Daoy (cell line): ENCODE measurements at places on chromosomes 2 and 18.

GRCh38 chr2:15919716-15920434, 20.5 kb upstream of the MYCN start:
- peak; percentile 51 for DNase-seq

- no peak for DNase-seq
Observed at GRCh38 chr2:230946429-230947234, 21.6 kb upstream of the GPR55 start.

DNA sequence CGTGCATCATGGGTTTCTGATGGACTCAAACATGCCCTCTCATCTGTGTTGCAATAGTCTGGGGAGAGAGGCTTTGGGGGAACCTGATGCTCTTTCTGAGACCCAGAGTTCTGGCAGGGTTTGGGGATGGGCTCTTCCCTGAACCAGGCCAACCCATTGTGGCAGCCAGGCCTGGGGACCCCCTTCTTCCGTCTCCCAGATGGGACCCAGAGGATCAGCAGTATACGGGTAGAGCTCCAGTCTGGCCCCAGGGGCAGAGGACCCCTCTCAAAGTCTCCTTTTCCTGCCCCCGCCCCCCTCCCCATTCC, 333.7 kb downstream of the DYSF start:
- DNase-seq, result no peak

DNA sequence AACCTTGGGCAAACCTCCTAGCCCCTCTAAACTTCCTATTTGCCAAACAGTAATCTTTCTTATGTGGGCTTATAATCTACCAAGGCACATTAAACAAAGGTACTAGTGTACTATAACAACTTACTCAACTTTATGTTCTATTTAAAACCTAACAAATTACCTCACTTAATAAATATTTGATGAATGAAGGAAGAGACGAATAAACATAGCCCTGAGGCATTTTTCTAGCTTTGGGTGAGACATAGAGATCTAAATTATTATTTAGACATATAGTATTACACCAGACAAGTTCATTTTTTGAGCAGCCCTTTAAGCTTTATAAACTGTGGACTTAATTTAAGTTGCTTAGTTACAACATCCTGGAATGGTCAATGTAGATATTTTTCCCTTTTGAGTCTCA, 104.6 kb downstream of the UNC80 start:
- no peak for DNase-seq

- no peak for DNase-seq
Observed at GRCh38 chr18:7766346-7766745, 199.2 kb downstream of the PTPRM start.

DNA sequence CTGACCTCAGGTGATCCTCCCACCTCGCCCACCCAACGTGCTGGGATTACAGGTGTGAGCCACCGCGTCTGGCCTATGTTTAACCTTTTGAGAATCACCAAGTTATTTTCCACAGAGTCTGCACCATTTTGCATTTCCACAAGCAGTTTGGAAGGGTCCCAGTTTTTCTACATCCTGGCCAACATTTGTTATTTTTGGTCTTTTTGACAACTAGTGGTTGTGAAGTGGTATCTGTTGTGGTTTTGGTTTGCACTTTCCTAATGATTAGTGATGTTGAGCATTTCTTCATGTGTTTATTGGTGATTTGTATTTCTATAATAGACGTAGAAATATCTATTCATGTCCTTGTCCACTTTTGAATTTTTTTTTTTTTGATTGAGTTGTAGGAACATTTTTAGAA, 67.9 kb downstream of the BIRC6 start:
- DNase-seq, result no peak

DNA sequence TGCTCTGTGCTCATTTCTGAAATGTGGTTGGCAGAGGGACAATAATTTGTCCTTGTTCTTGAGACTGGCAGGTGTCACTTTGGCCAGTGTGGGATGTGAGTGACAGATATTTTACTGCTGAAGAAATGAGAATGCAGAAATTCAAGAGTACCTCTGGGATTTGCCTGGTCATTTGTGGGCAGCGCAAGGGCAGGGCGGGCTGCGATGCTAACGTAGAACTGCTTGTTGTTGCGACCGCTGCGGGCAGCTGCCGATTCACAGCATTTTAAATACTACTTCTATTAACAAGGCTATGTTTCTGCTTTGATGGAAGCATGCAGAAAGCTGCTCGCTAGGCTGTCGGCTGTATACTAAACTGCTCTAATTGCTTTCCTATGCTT, 268.6 kb downstream of the FIGN start:
- no peak for DNase-seq

DNA sequence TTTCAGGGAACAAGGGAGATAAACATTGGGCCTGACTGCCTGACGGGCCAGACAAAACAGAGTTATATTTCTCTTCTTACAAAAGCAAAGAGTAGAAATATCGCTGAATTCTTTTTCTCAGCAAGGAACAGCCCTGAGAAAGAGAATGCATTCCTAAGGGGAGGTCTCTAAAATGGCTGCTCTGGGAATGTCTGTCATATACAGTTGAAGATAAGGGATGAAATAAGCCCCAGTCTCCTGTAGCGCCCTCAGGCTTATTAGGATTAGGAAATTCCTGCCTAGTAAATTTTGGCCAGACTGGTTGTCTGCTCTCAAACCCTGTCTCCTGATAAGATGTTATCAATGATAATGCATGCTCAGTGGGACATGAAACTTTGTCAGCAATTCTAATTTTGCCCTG, 134.9 kb upstream of the CNTNAP5 start:
- no peak for DNase-seq

DNA sequence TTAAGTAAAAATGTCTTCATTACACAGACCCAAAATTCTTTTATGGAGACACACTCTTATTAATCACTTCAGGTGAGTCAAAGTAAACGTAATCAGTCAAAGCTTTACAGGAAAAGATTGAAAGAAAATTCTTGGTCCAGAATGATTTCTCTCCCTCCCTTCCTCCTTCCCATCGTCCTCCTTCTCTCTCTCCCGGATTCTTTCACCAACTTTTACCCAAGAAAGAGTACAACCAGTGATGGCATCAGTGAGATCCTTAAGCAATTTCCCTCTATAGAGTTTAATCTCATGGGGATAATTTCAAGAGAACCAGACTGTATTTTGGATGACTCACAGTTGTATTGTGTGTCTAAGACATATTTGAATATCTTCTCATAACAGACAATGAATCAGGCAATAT, 258.1 kb downstream of the ALK start:
- peak; percentile 5 for DNase-seq

GRCh38 chr18:36328385-36328858, 30.9 kb downstream of the FHOD3 start:
- DNase-seq, result no peak

GRCh38 chr2:24285484-24286152, 74.7 kb downstream of the ITSN2 start:
- no peak for DNase-seq

- DNase-seq, result no peak
Observed at GRCh38 chr2:138730497-138731030, 49.6 kb downstream of the NXPH2 start.

DNA sequence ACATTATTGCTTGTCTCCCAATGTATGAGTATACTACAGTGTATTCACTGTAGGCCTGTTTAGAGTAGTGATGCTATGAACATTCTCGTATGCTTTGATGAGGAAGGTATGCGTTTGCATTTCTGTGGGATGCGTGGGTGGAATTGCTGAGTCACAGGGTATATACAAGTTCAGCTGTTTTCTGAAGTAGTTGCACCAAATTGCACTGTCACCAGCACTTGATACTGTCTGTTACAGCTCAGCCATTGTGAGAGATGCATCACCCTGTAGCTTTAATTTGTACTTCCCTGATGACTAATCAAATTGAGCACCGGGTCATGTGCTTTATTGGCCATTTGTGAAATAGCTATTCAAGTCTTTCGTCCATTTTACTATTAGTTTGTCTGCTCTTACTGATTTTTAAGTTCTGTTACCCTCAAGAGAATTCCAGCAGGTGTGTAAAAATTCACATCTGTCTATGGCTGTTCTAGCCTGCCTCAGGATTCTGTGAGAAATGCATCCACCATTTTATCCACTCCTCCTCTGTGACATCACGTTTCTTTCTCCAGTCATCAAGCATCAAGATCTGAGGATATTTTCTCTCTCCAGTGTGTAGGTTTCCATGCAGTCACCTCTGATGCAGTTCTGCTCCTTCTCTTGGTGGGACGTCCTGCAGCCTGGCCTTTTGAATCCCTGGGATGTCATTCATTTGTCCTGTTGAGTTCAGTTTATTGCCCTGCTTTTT, 72.5 kb downstream of the DGKD start:
- DNase-seq, result peak; percentile 85

DNA sequence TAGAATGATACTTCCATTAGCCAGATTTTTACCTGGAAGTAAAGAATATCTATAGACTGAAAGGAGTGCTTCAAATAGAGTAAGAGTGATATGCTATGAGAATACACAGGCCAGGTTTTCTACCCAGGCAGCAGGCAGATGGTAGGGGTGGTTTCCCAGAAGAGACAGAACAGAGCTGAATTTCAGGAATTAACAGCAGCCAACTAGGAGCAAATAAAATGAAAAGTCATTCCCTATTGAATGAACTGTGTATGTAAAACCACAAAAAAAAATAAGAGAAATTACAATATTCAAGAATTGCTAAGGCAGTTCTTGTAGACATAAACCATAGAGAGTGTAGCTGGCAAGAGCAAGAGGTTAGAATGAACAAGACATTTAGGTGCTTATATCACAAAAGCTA, 336.8 kb downstream of the KCNJ3 start:
- no peak for DNase-seq

GRCh38 chr2:238434846-238435751, 8.4 kb downstream of the ASB1 start:
- no peak for DNase-seq

GRCh38 chr2:45123521-45124191, 114.4 kb upstream of the SIX2 start:
- no peak for DNase-seq

- DNase-seq, result no peak
Observed at GRCh38 chr2:154228566-154229280, 357.0 kb downstream of the GALNT13 start.

DNA sequence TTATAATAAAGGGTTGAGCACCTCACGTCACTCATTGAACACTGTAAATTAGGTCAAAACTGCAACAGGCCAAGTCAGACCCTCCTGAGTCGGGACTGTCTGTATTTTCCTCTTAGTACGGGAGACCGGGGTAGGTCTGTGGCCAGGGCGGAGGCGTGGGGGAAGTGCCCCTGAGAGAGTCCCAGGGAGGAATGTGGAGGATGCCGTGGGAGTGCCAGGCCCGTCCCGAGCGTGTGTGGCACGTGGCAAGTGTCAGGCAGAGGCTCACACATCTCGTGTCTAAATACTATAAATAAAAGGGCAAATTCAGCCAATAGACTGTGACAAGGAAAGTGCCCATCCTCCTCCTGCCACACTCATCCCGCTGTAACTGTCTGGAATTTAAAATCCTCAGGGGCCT, 6.3 kb upstream of the HDAC4 start:
- no peak for DNase-seq

GRCh38 chr2:103789381-103790095, 1027.7 kb downstream of the TMEM182 start:
- peak; percentile 83 for DNase-seq

DNA sequence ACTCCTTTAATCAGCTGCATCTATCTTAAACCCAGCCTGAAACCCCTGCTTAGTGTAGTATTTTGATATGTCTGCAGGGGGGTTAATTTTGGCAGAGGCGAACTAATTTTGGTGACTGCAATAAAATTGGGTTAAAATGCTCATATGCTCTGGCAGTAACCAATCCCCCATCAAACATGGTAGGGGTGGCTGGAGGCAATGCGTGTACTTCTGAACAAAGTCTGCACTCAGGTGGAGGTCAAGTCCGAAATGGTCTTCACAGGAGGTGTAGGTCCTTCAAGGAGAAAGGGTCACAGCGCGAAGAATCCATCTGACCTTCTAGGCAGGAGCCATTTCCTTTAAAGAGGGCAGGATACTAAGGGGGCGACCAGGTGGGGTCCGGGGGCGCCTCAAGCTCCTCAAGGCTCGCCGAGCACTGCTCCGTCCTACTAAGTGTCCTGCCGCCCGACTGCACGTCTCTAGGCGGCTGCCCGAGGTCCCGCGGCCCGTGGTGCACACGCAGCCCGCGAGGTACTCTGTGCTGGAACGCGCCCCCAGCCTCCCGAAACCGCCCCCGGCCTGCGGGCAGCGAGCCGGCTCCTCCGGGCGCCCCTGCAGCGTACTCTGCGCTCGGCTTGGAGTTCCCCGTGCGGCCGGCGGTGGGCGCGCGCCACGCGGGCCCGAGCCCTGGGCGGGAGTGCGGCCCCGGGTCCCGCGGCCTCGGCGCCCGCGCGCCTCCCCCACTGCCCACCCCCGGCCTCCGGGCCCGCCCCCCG, 1.7 kb upstream of the LDLRAD4 start:
- peak; percentile 43 for DNase-seq

- no peak for DNase-seq
Observed at GRCh38 chr18:5918205-5918858, 23.0 kb upstream of the TMEM200C start.

DNA sequence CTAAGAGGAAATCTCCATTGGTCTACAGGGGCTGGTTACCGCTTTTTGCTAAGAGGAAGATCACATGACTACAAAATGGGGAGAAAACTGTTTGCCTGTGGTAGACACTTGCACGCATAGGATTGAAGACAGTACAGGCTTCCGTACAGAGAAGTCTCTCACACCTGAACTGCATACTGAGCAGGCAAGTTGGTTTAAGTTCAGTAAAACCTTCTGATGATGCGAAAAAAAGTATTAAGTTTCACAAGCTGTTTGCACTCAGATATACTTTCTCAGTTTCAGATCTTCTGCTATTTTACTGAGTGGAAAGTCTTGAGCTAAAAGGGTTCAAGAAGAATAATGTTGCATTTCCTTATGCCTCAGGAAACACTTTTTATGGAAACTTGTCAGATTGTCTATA, 292.2 kb upstream of the MC4R start:
- DNase-seq, result no peak

- no peak for DNase-seq
Observed at GRCh38 chr18:69897397-69898108, 50.1 kb downstream of the CD226 start.

DNA sequence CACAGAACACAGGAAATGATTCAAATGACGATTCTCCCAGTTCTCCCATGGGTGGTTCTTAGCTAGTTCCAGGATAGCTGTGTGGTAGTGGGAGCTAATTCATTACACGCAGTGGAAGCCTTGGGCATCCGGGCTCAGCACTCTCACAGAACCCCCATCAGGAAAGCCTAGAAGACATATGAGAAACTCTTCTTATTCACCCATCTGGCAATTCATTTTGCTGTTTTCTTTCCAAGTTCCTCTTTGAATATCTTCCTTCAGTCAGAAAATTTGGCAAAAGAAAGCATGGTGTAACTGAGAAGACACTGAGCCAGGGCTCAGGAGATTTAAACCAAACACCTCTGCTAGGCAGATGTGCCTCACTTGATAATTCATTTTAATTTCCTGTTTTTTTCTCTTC, 85.2 kb upstream of the FN1 start:
- no peak for DNase-seq

DNA sequence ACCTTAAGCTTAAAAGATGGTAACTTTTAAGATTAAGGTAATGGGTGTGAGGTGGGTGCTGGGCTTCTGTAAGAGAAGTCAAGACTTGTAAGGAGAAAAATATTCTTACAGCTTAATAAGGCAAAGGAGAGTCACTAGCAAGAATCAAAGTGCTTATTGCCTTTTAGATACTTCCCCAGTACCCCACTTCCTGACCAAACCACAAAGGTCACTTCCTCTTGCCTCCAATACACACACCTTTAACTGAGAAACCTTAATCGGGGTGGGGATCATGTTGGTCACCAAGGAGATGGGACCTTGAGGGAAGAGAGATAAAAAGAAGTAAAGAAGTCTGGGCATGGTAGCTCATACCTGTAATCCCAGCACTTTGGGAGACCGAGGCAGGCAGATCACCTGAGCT, 10.6 kb upstream of the ATG16L1 start:
- DNase-seq, result no peak

- DNase-seq, result peak; percentile 39
Observed at GRCh38 chr2:176118601-176119339, 2.2 kb downstream of the HOXD10 start.

GRCh38 chr2:30968660-30969397, 161.6 kb upstream of the CAPN13 start:
- no peak for DNase-seq
